ENCODE measurements at places on chromosomes 7 and 10.

GRCh38 chr10:22667093-22667480 is 47.3 kb downstream of the PIP4K2A start:
- DNase-seq = no peak

DNA sequence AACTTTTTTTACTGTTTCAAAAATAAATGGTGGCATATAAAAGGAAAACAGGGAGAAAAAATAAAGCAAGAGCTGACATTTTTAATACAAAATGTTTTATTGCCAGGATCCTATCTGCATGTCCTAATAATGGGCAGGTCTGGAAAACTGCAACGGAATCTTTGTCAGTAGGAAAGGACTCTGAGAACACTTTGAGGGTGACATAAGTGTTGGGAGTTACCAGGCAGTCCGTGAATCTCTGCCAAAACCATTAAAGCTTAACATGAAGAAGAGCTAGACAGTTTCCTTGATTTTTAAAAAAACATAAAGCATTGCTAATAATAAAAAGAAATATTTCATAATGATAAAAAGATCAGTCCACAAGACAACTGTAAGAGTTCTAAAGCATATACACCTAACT is 80.7 kb downstream of the AGMO start:
- no peak for DNase-seq

DNA sequence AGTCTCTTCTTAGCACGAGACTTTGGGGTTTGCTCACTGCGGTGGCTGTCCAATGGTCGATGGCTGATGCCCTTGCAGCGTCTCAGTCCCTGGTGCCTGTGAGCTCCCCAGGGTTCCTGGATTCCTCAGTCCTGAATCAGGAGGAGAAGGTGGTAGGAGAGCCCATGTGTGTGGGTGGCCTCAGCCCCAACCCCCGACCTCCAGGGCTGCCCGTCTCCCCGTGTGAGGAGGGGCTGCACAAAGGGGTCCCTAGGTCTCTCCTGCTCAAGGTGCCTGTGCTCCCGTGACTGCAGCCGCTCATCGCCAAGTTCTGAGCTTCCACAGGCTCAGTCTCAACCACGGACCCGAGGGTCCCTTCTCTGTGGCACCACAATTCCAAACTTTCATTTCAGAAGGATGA is 142.9 kb downstream of the VIPR2 start:
- DNase-seq = no peak

DNA sequence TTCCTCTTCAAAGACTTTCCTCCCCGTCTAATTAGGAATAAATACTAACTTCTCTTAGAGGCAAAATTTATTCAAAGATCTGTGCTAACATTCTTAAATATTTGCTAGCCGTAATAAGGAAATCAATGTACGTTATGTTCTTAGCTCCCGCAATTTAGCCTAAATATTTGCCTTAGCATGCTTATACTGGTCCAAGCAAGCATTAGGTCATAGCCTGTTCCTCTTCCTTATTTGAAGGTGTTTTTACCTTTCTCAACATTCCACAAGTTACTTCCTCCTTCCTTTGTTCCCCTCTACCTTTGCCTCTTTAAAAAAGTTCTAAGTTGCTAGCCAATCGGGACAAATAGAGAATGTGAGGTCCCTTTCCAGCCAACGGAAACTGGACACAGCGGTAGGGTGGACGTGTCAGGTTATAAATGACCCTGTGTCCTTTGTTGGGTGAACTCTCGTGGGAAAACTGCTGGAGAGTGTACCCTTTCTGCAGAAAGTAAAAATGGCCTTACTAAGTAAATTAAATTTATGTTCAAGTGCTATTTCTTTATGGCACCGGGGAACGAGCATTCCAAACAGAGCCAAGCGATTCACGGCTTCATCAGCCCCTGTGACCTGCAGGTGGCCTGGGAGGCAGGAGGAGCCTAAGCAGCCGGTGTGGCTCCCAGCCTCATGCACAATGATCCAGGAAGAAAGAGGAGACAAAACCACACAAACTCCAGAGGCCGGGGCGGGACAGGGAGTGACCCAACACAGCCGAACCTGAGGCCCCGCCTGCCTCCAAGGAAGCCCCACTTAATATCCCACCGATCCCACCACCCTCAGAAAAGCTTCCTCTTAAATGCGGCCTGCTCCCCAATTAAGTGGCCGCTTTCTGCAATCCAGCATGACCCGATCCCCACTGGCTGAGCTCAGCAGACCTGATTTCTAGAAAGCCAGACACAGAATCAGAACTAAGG is 67.0 kb downstream of the ZRANB1 start:
- no peak for DNase-seq

GRCh38 chr10:17222329-17222728 is 5.7 kb upstream of the VIM start:
- no peak for DNase-seq

DNA sequence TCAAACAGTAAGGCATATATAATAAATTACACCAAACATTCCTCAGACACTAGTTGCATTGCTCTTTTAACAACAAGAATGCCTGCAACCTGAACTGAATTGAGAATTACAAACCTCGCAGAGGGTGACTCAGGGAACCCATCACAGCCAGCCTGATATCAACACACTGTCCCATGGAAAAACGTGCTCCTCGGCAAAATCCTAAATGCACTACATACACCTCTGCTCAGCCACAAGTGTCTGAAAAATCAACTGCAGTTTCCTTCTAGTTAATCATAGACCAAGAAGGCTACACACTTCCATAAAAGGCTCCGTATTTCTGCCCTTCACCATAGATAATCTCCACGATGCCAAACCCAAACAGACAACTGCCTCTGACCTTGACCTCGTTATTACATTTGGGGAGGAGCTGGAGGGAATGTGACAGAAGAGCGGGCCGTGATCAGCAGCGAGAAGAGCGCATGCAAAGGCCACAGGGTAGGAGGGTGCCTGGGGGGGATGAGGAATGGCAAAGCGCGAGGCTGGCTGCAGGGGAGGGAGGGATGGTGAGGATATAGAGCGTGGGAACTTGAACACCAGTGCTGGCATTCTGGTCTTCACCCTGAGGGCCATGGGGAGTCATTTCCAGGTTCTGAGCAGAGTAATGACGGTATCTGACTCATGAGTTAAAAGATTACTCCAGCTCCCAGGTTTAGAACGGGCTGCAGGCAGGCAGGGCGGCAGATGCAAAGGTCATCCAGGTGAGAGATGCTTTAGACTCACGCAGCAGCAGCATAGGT is 201.9 kb upstream of the FRMD4A start:
- DNase-seq = no peak

DNA sequence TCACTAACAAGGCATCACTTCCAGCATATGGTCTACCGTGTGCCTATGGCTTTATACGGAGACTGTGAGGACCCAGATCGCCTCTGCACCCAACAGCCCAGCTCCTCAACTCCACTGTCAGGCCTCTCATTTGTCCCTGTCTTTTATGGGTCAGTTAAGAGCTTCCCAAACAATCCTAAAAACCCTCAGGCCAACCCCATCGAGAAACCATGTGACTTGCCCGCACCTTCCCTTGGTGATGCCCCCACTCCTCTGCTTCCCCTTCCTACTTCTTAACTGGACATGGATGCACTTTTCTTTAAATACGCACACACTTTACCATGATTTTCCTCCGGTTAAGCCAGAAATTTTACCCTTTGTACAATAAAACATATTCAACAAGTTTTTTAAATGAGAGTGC is 46.8 kb downstream of the BAIAP2L1 start:
- DNase-seq = no peak

DNA sequence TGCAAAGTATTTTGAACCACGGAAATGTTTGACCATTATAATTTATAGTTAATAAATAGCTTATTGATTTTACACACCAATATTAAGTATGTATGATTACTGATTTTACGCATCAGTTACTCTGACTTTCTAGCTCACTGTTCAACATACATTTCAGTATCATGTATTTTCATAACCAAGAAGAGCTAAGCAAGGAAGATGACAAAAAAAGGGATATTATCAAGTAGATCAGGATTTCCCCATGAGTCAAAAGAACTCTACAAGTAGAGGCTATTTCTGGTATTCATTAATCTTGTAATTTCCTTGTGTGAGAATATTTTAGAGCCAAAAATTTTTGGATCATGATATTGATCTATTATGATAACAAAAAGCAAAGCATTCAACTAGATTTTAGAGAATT is 131.6 kb downstream of the AGMO start:
- DNase-seq = no peak

DNA sequence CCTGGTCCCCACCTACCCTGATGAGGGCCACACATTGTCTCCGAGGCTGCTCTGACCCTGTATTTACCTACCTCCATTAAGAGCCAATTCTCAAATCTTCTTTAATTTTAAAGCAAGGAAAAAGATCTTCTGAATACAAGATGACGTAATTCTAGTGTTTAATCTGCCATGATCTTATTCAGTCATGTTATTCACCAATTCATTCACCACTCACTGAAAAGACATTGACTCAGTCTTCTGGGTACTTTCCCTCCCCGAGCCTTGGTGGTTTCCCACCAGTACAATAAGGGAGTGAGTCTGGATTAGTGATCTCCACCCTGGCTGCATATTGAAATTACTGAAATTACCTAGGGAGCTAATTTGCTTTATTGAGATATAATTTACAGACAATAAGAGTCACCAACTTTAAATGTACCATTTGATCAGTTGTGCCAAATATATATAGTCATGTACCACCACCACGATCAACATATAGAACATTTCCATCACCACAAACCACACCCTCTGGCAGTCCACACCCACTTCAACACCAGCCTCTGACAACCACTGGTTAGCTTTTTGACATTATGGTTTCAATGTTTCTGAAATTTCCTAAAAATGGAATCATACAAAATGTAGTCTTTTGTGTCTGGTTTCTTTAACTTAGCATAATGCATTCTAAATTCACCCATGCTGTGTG is 117.5 kb upstream of the UNC5B start:
- DNase-seq = no peak

GRCh38 chr10:71398976-71399375 is 2.3 kb downstream of the CDH23 start:
- no peak for DNase-seq

All from NCI-H2029 treated with DMSO at 0.1 percent for 48 hours (cell line).